ENCODE measurements at places on chromosomes 16 and 17.

GRCh38 chr16:12462426-12463280 lies 341.0 kb downstream of the CPPED1 start:
- DNase-seq: no peak

- no peak for DNase-seq
Measured at GRCh38 chr16:78137782-78138616, 38.5 kb downstream of the WWOX start.

- DNase-seq: no peak
Measured at GRCh38 chr16:78755751-78756661, 656.6 kb downstream of the WWOX start.

GRCh38 chr16:23333831-23334456 lies 31.8 kb downstream of the SCNN1B start:
- no peak for DNase-seq

- no peak for DNase-seq
Measured at GRCh38 chr17:48577946-48578615, at the start of gene HOXB4. HOXB4 (minus strand) TSS chr17:48578350; CDS start chr17:48578319, 31 bp downstream.

GRCh38 chr17:66262767-66263166 lies 33.6 kb upstream of the APOH start:
- DNase-seq: no peak

DNA sequence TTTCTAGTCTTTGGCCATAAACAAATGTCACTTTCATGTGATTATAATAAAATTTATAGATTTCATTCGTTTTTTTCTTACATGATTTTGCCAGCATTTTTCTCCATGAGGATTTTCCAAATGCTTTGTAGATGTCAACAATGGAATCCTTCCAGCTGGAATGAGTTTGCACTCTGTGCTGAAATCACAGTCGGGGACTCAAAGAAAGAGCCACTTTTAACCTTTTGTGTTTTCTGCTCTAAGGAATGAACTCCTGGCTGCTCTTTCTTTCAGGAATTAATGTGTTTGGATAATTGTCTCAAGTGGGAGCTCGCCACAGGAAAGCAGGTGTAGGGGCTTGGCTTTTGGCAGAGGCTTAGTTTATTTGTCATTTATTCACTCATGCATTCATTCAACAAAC lies 372.3 kb upstream of the SALL1 start:
- no peak for DNase-seq

DNA sequence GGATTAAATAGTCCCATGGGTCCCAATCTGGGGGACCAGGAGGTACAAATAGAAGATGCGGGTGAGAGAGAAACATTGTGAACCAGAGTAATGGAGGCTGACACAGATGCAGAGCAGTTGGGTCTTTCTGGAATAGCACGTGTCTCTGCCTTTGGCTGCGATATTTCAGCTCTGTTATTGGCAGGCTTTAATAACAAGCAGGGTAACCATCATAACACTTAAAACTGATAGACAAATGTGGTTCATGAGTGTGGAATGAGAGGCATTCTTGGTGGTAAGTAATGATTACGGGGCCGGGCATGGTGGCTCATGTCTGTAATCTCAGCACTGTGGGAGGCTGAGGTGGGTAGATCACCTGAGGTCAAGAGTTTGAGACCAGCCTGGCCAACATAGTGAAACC lies 110.3 kb downstream of the SNX29 start:
- DNase-seq: no peak

GRCh38 chr17:65147955-65148354 lies 10.8 kb downstream of the RGS9 start:
- no peak for DNase-seq

DNA sequence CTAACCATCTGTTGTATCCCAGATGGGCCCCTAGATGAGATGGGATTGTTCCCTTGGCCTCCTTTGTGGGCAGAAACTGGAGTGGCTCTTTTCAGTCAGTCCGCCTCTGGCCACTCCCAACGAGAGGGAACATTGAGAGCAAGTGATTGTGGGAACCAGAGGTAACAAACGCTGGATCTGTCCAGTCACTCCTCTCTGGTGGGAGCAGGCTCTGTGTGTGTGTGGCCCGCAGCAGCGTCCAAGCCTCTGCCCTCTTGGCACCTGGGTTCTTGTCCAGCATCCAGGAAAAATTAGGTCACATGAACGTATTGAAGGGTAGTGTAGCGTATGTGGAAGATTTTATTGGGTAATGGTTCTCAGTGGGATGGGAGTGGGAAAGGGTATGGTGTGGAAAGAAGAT lies 101.9 kb upstream of the COX10 start:
- DNase-seq: no peak

DNA sequence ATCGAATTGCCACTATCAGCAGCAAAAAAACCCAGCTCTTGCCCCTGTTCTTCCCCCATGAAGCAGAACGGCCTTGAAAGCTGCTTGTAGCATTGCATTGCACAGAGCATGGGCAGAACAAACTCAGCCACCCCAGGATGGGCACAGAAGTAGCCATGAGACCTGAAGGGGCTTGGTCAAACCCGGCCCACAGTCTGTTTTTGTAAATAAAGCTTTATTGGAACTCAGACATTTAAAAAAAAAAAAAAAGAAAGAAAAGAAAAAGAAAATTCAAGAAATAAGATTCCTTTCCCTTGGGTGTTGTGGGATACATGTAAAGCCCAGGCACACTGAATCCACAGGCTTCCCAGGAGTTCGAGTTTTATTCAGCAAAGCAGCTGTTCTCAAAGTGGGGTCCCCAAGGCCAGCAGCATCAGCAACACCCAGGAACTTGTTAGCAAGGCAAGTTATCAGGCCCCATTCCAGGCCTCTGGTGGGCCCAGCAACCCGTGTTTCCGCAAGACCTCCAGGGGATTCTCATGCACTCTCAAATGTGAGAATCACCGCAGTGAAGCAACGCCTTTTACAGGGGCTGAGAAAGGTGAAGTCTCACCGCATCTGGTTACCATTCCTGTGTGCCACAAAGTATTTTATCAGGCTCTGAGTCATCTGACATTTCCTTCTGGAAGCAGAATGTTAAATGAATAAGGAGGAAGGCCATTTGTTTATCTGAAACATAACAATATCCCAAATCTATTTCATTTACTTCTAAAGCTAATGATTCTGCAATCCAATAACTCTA lies 108.2 kb downstream of the SLC39A11 start:
- DNase-seq: no peak
